ENCODE measurements at places on chromosomes 3 and 15. TPM values are rescaled to one million over a fixed set of nuclear protein-coding genes. Genes with fewer than 3 reads are reported as not detected.

Gene CELSR3
- total RNA-seq = 1.2 TPM

Gene SPTSSB
- not detected for total RNA-seq

Gene RYR3
- not detected for total RNA-seq

Gene TMCO5A
- total RNA-seq = not detected

Gene VPS8
- total RNA-seq = 95.2 TPM

Gene PLA2G4D
- total RNA-seq = not detected

Gene LINGO1
- total RNA-seq = under 0.01 TPM

Gene GPR15
- total RNA-seq = not detected

Gene CIB2
- 1.5 TPM for total RNA-seq

Gene CPN2
- 0.29 TPM for total RNA-seq

Gene SCAANT1
- total RNA-seq = not detected

Gene JAGN1
- 21.8 TPM for total RNA-seq

- no peak for DNase-seq
These were observed 195.5 kb downstream of the BCHE start for GRCh38 chr3:165641569-165642310.

- DNase-seq = peak; percentile 57
These were observed 242.2 kb downstream of the SLCO3A1 start for GRCh38 chr15:92095693-92096092.

DNA sequence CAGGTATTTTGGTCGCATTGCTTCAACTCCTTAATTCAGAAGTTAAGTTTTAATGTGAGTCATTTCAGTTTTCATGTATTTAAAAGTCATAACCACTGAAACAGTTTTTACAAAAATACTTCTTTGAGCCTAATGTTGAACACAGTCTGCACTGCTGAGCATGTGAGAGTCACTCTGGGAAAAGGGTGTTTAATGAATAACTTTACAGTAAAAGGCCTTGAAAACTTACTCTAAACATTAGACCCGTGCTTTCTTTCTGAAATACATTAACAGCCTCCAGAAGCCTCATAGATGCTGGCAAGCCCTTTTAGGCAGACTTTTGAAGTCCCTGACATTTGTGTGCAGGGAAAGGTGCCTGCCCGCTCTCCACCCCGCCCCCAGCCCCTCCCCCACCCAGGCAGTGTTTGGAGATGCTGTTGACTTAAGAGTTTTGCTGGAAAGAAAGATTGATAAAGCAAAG lies 68.9 kb upstream of the NR2F2 start:
- no peak for DNase-seq

- peak; percentile 55 for DNase-seq
These were observed 456.3 kb downstream of the FOXP1 start for GRCh38 chr3:71127052-71127831.

DNA sequence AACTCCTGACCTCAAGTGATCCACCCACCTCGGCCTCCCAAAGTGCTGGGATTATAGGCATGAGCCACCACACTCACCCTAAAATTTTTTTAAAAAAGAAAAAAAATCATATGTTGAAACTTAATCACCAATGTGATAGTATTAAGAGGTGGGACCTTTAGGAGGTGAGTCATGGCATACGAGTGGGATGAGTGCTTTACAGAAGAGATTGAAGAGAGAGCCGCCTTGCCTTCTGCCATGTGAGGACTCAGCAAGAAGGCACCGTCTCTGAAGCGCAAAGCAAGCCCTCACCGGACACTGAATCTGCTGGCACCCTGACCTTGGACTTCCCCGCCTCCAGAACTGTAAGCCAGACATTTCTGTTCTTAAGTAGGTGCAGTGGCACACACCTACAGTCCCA lies 5.5 kb downstream of the ARPIN start:
- DNase-seq = no peak

DNA sequence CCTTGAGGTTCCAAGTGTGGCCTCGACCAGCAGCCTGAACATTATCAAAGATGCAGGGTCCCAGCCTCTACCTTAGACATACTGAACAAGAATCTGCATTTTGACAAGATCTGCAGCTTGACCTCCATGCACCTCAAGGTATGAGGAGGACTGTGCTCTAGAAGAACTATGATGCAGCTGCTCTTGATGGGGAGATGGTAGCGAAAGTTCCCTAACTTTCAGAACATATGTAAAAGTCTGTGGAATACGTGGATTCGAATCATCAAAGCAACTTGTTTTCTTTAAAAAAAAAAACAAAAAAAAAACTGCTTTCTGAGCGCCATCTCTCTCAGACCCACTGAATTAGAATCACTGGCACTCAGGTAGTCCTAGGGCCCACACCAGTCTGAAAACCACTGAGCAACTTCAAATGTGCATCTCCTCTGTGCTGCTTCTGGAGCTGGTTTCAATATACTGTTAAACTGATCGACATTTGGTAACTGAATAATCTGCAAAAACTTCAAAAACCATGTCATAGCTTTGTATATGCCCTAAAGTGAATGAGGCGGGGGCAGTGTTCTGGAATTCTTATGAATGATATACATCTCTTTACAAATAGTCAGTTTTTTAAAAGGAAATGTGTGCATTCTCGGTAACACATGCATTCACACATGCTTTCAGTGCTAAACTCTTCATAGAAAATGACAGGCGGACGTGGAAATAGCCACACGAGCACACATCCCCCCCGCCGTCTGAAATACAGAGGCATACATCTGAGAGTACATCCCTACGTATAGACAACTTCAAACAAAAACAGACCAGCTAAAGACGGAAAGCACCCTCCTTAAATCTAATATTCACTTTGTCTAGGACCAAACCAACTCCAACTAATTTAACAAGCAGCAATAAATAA lies 128.8 kb downstream of the FOXP1 start:
- no peak for DNase-seq

DNA sequence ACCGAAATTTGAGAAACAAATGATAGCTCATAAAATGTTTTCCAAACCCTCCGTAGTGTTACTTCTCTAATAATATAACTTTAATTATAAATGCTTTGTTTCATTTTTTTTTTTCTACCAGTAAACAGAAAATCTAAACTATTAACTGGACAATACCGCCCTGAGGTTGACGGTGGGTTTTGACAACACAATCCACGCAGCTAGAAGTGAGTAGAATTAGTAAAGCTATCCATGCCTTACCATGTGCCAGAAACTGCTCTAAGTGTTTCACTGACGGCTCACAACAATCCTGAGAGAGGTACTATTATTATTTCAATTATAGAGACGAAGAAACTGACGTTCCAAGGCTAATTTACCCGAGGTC lies 410 bp downstream of the NDUFAF1 start:
- no peak for DNase-seq

DNA sequence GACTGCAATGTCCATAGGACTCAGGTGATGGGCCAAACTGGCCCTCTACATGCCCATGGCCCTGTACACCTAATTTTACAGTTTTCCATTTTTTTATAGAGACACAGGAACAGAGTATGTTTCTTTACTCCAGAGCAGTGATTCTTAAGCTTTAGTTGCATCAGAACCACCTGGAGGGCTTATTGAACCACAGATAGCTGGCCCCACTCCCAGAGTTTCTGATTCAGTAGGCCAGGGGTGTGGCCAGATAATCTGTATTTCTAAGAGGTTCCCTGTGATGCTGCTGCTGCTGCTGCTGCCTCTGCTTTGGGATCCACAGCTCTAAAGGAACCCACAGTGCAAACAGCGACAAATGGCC lies 5.1 kb downstream of the RBP1 start:
- peak; percentile 86 for DNase-seq

DNA sequence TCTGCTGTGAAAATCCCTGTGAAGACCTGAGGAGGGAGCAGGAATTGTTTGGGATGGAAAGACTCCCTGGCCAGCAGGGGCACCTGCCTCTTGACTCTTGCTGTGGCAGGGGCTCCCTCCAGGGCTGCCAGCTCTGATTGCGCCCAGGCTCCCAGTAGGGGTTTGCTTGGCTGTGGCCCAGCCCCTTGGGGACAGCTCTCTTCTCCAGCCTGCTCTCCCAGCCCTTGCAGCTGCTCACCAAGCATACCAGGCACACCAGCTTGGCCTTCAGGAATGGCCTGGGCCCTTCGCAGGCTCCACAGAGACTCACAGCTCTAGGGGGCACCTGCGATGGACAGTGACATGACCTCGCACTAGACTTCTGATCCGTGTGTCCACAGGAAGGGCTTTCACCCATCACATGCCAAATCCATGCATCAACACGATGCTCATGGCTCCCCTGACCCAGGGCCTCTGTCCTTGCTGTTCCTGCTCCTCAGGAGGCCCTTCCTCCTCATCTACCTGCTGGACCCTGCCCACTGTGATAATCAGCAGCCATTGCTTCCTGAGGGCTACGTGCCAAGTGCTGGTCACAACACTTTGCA lies 61.8 kb downstream of the SCN5A start:
- DNase-seq = peak; percentile 43

DNA sequence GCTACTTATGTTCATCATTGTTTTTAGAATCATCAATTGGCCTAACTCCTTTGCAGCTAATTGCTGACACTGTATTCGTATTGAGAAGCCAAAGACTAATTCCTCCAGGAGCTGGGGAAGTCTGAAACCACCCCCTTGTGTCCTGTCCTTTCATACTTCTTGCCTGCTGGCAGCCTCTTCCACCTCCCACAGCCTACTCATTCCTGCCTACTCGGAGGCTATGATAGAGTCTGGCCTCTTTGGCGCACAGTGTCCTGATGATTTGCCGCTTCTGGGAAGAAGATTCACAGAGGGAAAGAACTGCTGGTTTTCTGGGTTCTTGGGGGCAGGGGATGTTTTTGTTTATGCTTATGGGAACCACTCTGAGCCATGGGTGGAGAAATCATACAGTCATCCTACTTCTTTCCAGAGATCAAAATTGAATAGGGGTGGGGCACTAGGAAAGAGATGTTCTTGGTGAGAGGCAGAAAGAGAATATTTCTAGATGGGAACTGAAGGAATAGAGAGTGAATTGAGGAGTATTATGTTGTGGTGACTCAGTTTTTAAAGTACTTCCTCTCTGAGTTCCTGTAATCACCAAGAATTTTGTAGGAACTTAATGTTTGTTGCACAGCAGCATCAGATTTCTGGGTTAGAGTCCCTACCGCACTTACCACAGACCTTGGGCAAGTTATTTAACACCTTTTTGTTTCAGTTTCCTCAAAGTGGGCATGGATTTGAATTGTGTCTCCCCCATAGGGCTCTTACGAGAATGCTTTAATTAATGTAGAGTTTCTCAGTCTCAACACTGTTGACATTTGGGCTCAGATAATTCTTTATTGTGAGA lies 22.1 kb upstream of the SCAANT1 start:
- DNase-seq = no peak

DNA sequence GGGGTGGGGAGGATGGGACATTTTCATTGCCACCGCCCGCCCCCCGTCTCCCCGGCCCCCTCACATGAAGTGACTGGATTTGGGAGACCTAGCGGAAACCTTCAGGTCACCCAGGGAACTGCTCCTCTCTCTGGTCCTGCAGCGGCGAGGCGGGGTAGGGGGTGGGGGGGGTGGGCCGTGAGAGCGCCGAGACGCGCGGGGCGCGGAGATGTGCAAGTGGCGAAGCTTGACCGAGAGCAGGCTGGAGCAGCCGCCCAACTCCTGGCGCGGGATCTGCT lies 712 bp upstream of the MME start:
- peak; percentile 74 for DNase-seq

DNA sequence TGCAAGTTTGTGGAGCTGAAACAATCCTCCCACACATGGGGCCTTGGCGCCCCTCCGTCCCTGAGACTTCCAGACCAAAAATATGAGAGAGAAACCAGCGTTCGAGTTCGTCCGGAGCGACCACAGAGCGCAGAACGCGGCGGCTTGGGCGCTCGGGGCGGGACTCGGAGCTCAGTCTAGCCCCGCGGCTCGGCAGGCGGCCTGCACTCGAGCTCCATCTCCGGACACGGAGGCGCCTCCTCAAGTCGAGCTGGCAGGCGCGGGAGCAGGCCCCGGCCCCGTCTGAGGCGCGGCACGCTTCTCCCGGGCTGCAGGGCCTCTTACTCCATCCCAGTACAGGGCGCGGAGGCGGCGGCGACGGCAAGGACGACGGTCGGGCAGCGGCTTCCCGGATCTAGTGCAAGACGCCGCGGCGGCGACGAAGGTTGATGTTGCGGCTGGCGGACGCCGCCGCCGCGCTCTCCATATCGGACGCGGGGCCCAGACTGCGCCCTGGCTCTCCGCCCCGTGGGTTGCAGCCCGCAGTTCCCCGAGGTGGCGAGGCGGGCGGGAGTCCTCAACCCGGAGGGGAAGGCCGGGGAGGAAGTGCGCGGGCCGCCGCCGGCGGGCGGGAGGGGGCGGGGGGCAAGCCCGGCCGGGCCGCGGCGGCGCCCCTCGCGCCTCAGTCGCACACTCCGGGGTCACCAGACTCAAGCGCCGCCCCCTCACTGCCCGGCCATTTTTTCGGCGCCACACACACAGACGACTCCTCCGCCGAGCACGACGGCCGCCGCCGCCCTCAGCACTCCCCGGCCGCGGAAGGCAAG lies 674 bp downstream of the MSL2 start:
- DNase-seq = peak; percentile 92

- no peak for DNase-seq
These were observed 1.3 kb upstream of the UNC13C start for GRCh38 chr15:53976844-53977392.

DNA sequence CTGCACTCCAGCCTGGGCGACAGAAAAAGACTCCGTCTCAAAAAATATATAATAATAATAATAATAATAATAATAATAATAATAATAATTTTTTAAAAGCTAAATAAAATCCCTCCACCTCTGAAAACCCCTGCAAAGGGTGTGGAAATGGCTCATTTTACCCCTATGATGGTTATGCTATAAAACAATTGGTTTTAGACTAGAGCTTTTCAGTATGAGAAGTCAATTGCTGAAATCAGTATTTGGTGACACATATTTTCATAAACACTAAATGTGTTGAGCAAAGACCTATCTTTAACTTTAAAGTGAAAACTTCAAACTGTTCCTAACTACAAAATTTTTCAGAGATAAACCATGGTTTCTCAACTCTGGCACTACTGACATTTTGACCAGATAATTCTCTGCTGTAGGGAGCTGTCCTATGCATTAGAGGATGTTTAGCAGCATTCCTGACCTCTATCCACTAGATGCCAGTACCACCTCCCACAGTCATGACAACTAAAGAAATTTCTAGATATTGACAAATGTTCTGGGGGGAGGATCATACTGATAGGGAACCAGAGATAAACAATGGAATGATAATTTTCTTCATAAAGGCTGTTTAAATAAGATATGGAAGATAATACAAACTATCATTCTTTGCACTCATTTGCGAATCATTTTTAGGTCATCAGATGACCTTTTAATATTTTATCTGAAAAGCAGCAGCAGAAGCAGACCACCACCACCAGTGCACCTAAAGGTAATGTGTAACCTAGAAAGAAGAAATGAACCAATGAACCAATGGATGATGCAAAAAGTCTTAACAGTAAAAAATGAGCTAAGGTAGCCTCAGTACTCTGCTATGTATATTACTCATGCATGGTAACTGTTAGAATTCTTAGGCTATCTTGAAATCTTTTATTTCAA lies 13.8 kb downstream of the PTPN9 start:
- DNase-seq = peak; percentile 77

GRCh38 chr3:170712336-170712735 lies 126.5 kb upstream of the SLC7A14 start:
- DNase-seq = no peak

Measured in osteoblast (primary cell).